Thyroid gland (tissue), 4 donors: ENCODE measurements at places on chromosomes 6 and 20. TPM values are rescaled to one million over a fixed set of nuclear protein-coding genes. Genes with fewer than 3 reads are reported as not detected.
A peak's percentile ranks its signal among the peaks of the same experiment; 100 is the strongest.

- H3K4me1 ChIP-seq, result peaks cover 15% of the 10 kb centered on the region
- no peaks in the 10 kb centered on the region for H3K36me3 ChIP-seq
- DNase-seq, result peak; percentile 42
- H3K27ac ChIP-seq, result no peak overlapping the region
- H3K4me3 ChIP-seq, result no peak overlapping the region
- H3K27me3 ChIP-seq, result no peaks in the 10 kb centered on the region
Measured at GRCh38 chr6:3390698-3391097, 66.2 kb downstream of the SLC22A23 start.

GRCh38 chr20:33649201-33649681 lies 12.9 kb upstream of the C20orf144 start:
- H3K36me3 ChIP-seq, result peaks cover 14% of the 10 kb centered on the region
- H3K27me3 ChIP-seq, result no peaks in the 10 kb centered on the region
- peak overlapping the region; percentile 59 for H3K27ac ChIP-seq
- peaks cover 35% of the 10 kb centered on the region for H3K4me1 ChIP-seq

DNA sequence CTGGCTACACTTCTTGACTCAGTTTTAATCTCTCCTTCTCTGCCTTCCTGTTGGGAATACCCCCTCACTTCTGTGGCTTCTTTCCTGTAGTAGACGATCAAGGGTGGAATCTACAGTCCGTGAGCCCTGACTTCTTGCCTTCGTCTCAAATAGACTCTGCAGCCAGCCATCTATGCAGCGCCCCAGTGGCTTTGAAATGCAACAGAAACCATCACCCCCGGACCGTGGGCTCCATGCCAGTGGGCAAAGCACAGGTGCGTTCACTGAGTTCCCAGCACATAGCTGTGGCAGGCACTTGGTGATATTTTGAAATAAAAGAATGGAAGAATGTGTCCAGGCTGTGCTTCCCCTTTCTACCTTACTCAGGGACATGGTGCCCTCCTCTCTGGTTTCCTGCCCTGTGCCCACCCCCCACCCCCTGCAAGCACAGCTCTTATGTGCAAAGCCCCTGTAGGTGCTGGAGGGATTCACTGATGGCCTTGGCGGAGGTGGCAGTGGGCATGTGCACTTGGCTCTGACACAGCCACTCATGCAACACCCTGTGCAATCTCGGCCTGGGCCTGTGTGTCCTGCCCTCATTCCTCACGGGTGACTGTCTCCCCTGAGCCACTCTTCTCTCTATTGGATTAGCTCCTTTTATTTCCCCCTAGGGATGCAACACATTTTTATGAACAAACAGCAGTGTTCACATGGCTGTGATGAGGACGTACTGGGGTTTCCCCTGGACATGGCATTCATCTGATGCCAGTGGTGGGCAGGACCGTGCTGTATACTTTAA lies 5.5 kb upstream of the CDSN start:
- H3K4me3 ChIP-seq, result no peak overlapping the region
- DNase-seq, result peak; percentile 80
- no peaks in the 10 kb centered on the region for H3K36me3 ChIP-seq
- peaks cover 11% of the 10 kb centered on the region for H3K4me1 ChIP-seq

- DNase-seq, result peak; percentile 34
- peaks cover 11% of the 10 kb centered on the region for H3K36me3 ChIP-seq
- peak overlapping the region; percentile 92 for H3K27ac ChIP-seq
Measured at GRCh38 chr6:30325150-30325872, 1.4 kb upstream of the TRIM39 start.

GRCh38 chr20:58438970-58439808 lies 50.2 kb downstream of the VAPB start:
- no peak overlapping the region for H3K4me3 ChIP-seq
- H3K27me3 ChIP-seq, result no peaks in the 10 kb centered on the region
- DNase-seq, result no peak
- peaks cover 17% of the 10 kb centered on the region for H3K4me1 ChIP-seq

GRCh38 chr6:125670568-125670967 lies 78.9 kb upstream of the HEY2 start:
- no peak overlapping the region for H3K27ac ChIP-seq
- no peak overlapping the region for H3K4me3 ChIP-seq
- H3K27me3 ChIP-seq, result no peaks in the 10 kb centered on the region
- H3K4me1 ChIP-seq, result no peaks in the 10 kb centered on the region

DNA sequence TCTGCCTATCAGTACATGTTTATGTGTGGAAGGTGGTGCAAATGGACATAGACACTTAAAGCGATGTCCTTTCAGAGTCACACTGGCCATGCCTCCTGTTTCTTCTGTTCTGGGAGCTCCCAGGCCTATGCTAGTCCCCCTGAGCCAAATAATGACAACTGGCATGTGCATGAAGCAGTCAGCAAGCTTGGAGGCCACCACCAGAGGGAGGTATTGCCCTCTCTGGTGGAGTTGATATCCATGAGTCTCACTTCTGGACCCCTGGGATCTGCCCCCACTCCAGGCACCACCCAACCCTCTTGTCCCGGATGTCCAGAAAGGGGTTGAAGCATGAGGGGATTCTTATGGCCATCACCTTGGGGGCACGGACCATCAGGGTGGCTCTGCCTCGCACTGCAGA lies 172.2 kb downstream of the AIG1 start:
- peak; percentile 23 for DNase-seq
- H3K27me3 ChIP-seq, result no peaks in the 10 kb centered on the region
- H3K36me3 ChIP-seq, result no peaks in the 10 kb centered on the region
- H3K4me3 ChIP-seq, result no peak overlapping the region
- no peaks in the 10 kb centered on the region for H3K4me1 ChIP-seq

- no peak overlapping the region for H3K4me3 ChIP-seq
- H3K36me3 ChIP-seq, result no peaks in the 10 kb centered on the region
- H3K27ac ChIP-seq, result no peak overlapping the region
- DNase-seq, result no peak
- H3K27me3 ChIP-seq, result no peaks in the 10 kb centered on the region
Measured at GRCh38 chr6:169905041-169905807, 153.8 kb downstream of the ERMARD start.

DNA sequence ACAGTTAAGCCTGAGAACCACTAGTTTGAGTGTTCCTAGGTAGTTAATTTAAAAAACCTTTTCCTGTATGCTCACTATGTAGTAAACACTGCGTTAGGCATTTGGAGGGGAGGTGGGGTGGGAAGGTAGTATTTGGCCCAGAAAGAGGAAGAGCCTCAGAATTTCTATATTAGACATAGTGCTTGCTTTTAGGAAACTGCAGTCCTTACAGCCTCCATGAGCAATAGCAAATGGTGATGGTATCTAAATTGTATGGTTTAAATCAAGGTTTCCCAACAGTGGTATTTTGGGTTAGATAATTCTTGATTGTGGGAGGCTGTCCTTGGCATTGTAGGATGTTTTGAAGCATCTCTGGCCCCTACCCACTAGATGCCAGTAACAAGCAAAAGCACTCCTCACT lies 61.5 kb upstream of the RIPOR2 start:
- H3K27me3 ChIP-seq, result no peaks in the 10 kb centered on the region
- no peaks in the 10 kb centered on the region for H3K36me3 ChIP-seq
- no peak for DNase-seq
- H3K4me3 ChIP-seq, result no peak overlapping the region
- peaks cover 4% of the 10 kb centered on the region for H3K4me1 ChIP-seq
- H3K27ac ChIP-seq, result no peak overlapping the region

DNA sequence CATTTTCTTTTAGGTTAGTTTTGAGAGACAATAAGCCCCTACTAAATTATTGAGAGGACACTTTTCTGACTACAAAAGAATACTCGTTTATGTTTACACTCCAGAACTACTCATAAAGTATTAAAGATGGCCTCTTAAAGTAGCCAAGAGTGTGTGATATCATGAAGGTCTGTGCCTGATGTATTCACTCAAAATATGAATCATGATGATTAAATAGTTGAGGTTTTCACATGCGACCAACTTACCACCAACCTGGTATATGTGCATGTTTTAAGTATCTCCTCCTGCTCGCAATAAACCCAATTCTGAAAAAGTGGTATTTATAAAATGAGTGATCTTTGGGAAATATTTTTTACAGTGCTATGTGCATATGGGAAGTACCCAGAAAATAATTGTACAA lies 43.9 kb downstream of the IL20RA start:
- H3K27me3 ChIP-seq, result no peaks in the 10 kb centered on the region
- no peaks in the 10 kb centered on the region for H3K4me1 ChIP-seq
- no peak for DNase-seq

DNA sequence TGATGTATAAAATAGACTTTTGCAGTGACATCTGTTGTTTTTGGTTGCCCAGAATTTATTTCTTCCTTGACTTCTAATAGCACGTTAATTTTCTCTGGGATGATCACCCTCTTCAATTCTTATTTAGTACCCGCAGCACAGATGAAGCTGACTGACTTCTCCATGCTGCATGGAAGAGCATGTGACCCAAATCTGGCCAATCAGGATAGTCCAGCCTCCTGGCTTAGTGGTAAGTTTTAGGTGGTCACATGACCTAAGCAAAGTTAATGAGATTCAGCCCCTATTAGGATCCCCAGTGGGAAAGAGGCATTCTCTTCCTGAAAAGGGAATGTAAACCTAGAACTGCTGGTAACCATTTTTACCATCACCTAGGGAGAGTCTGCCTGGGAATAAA lies 13.8 kb upstream of the SIRT5 start:
- H3K27ac ChIP-seq, result no peak overlapping the region
- DNase-seq, result no peak
- no peaks in the 10 kb centered on the region for H3K27me3 ChIP-seq

- H3K27ac ChIP-seq, result no peak overlapping the region
- no peaks in the 10 kb centered on the region for H3K27me3 ChIP-seq
- DNase-seq, result no peak
- peaks cover 20% of the 10 kb centered on the region for H3K36me3 ChIP-seq
Measured at GRCh38 chr20:3800256-3800877, 4.3 kb downstream of the CDC25B start.

DNA sequence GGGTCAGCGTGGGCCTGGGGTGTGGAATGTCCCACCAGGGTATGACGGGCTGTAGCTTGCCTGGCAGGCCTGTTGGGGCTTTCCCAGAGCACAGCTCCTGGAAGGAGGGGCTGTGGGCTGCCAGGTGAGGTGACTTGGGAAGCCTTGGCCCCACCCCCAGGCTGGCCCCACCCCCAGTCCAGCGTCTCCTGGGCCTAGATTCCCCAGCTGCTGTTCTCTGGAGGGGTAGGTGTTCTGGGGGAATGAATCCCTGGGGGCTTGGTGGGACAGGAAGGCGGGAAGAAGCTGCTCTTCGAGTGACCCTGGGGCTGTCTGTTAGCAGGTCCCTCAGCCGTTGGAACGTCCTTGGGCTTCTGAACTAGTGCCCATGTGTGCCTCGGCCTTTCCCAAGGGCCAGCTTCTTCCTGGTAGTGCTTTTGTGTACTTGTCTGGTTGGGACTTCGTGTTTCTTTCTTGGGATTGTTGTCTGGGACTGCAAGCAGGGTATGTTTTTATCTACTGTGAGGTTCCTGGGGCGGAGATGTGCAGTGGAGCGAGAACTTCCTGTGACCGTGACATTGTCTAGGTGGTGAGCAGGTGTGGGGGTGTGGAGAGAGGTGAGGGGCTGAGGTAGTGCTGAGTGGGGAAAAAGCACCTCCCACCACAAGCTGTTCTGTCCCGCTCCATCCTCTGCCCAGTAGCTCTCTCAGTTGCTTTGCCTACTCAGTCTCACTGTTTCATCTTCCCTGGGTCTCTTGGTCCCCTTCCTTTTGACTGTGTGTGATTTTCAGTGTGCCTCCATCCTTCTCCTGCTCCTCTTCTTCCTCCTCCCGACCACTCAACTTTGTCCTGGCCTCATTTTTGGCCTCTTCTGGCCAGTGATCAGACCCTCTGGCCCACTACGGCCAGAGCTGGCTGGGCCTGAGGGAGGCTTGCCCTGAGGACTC lies 1.3 kb upstream of the DDR1 start:
- H3K4me3 ChIP-seq, result no peak overlapping the region
- DNase-seq, result peak; percentile 91
- peaks cover 59% of the 10 kb centered on the region for H3K4me1 ChIP-seq
- peak overlapping the region; percentile 98 for H3K27ac ChIP-seq
- no peaks in the 10 kb centered on the region for H3K36me3 ChIP-seq

GRCh38 chr6:39003492-39003891 lies 45.1 kb upstream of the GLP1R start:
- H3K27ac ChIP-seq, result no peak overlapping the region
- H3K4me1 ChIP-seq, result no peaks in the 10 kb centered on the region
- no peak overlapping the region for H3K4me3 ChIP-seq
- no peak for DNase-seq
- H3K36me3 ChIP-seq, result no peaks in the 10 kb centered on the region

- H3K27me3 ChIP-seq, result no peaks in the 10 kb centered on the region
- no peak overlapping the region for H3K27ac ChIP-seq
- no peak for DNase-seq
- H3K36me3 ChIP-seq, result no peaks in the 10 kb centered on the region
Measured at GRCh38 chr20:5070570-5070969, 49.2 kb downstream of the PCNA start.

GRCh38 chr6:144653885-144654505 lies 368.9 kb downstream of the UTRN start:
- DNase-seq, result no peak
- no peaks in the 10 kb centered on the region for H3K27me3 ChIP-seq
- H3K4me1 ChIP-seq, result peaks cover 8% of the 10 kb centered on the region
- H3K27ac ChIP-seq, result no peak overlapping the region
- H3K36me3 ChIP-seq, result no peaks in the 10 kb centered on the region

DNA sequence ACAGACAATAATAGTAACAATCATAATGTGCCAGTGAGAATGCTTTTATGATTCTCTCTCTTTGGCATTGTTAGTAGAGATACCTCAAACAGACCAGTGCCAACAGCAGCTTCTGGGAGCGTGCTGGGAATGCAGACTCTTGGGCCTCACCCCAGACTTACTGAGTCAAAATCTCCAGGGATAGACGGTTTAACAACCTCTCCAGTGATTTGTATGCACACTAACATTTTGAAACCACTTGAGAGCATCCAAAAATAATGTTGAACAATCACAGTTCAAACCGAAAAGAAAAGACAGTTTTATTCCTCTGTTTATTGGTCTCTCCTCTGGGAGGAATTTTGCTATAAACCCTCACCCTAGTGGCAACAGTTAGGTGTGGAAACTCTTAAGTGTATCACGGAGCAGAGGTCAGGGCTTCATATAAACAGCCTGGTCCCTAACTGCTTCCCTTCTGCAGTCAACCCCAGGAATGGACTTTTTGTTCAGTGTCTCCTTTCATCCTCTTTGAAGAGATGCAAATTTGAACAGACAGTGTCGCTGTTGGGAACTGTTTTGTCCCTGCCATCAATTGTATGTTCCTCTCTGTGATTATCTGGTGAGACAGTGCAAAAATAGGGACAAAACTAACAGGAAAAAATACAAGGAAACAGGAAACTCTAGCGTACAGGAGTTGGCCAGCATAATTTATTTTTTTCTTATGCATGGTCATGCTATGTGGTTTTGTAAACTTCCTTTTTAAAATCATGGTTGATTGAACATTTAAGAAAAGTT lies 162.4 kb upstream of the BTBD3 start:
- H3K4me3 ChIP-seq, result no peak overlapping the region
- H3K27me3 ChIP-seq, result no peaks in the 10 kb centered on the region
- no peaks in the 10 kb centered on the region for H3K36me3 ChIP-seq
- no peak overlapping the region for H3K27ac ChIP-seq
- H3K4me1 ChIP-seq, result no peaks in the 10 kb centered on the region
- DNase-seq, result no peak

The CLPSL1 gene
- not detected for total RNA-seq

The SYNDIG1 gene
- 12.4 TPM for total RNA-seq
